ENCODE measurements at places on chromosomes 7 and 10.

DNA sequence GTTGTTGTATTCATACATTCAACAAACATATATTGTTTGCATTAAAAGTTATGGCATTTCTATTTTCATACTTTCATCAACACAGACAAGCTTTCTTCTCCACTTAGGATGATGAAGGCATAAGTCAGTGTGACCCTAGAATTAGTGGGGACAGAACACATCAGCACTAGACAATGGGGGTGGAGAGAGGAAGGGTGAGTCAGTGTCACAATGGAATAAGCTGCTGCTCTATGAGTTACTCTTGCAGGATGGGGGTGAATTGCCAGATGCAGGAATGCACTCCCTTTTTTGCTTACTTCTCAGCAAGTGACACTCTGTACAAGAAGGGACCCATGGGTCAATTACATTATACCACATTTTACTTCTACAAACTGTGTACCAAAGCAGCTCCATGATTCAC lies 74.0 kb downstream of the DGKI start:
- no peak for DNase-seq

DNA sequence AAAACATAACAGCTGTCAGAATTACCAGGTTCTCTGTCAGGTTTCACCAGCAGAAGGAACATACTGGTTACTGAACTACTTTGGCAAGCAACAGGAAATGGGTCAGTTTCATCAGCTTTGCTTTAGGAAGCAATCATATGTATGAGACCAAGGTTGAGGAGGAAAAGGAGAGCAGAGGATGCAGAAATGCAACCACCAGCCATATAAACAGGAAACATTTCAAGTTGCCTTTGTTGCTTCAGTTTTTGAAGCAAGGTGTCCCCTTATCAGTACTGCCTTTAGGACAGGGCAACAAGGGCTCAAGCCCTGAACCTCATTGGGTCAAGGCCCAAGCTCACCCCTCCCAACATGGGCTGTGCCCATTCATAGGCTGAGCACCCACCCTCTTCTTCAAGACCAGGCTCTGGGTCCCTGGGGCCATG lies 10.2 kb downstream of the HIPK2 start:
- DNase-seq = no peak

- no peak for DNase-seq
These were observed 83.2 kb downstream of the CPED1 start for GRCh38 chr7:121071662-121072061.

DNA sequence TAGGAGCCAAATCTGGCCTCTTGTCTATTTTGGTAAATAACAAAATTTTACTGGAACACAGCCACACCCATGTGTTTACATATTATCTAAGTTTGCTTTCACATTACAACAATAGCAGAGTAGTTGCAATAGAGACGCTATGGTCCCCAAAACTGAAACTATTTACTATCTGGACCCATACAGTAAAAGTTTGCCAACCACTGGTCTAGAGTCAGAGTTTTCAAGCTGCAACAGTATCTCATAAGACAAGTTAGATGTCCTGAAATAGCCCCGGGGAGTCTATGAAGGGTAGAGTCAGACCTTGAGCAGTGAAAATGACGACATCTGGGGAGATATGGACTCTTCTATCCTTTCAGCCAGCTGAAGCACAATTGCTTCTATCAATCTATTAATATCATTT lies 74.2 kb downstream of the CTNNA3 start:
- DNase-seq = no peak

DNA sequence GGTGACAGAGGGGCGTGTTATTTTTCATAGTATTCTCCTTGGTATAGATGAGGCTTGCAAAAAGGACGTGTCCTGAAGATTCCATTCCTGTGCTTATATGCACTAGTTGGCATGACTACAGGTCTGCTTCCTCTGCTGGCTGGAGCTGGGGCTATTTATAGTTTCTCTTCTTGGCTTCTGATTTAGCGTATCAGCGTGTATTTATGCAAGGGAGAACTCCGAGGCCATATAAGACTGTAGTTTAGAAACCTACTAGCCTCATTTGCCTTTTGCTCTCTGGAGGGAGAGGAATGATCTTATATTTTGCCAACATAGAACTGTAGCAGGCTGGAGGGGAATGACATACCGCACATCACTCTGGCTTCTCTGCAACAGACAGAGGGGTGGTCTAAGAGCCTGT lies 39.7 kb downstream of the CACNB2 start:
- no peak for DNase-seq

GRCh38 chr7:77393261-77393660 lies 22.9 kb downstream of the GSAP start:
- no peak for DNase-seq

GRCh38 chr7:9796241-9796640 lies 1177.4 kb upstream of the PHF14 start:
- DNase-seq = no peak

GRCh38 chr7:2928613-2929311 lies 84.7 kb upstream of the GNA12 start:
- DNase-seq = peak; percentile 17

- DNase-seq = no peak
These were observed 1.3 kb upstream of the COMMD3 start for GRCh38 chr10:22314852-22315251.

GRCh38 chr10:43054593-43054992 lies 22.3 kb upstream of the RET start:
- no peak for DNase-seq

GRCh38 chr7:43758822-43759683 lies 573 bp downstream of the BLVRA start:
- peak; percentile 21 for DNase-seq

GRCh38 chr7:103972779-103973434 lies 16.6 kb downstream of the RELN start:
- no peak for DNase-seq

GRCh38 chr7:66634816-66635215 lies 6.1 kb downstream of the KCTD7 start:
- DNase-seq = no peak

GRCh38 chr10:107865691-107866090 lies 701.2 kb upstream of the SORCS1 start:
- no peak for DNase-seq

- DNase-seq = peak; percentile 97
These were observed 31.8 kb upstream of the SHH start for GRCh38 chr7:155844019-155844453.

- no peak for DNase-seq
These were observed 676 bp upstream of the HTR7 start for GRCh38 chr10:90858461-90858968.

GRCh38 chr7:95905167-95905566 lies 132.8 kb downstream of the DYNC1I1 start:
- DNase-seq = no peak

DNA sequence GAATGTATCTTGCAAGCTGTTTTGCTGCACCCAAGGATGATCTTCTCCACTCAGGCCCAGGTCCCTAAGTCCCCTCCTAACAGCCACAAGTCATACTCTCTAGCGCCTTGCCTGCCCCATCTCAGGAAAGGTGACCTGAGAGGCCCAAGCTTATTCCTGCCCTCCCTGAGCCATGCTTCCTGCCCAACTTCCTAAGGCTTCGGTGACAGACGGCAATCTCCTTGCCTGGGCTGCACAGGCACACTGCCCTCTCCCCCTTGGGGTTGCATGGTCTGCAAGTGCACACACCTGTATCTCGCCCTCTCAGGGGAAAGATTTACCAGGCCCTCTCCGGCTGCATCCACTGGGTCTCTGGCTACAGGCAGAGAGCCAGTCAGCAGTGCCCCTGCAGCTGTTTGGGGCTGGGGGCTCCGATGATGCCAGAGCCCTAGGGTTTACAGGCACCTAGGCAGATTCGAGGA lies 771 bp upstream of the ADIRF start:
- no peak for DNase-seq

DNA sequence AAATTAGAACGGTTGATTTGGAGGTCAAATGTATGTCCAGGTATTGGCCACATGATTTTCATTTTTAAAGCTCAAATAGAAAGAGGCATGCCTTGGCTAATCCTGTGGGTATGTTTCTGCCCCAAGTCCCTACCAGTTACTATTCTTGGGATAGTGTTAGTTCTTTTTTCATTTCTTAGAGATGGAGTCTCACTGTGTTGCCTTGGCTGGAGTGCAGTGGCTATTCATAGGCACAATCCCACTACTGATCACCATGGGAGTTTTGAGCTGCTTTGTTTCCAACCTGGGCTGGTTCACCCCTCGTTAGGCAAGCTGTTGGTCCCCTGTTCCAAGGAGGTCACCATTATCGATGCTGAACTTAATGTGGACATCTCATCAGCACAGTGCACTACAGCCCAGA lies 46.3 kb downstream of the NRP1 start:
- DNase-seq = no peak

DNA sequence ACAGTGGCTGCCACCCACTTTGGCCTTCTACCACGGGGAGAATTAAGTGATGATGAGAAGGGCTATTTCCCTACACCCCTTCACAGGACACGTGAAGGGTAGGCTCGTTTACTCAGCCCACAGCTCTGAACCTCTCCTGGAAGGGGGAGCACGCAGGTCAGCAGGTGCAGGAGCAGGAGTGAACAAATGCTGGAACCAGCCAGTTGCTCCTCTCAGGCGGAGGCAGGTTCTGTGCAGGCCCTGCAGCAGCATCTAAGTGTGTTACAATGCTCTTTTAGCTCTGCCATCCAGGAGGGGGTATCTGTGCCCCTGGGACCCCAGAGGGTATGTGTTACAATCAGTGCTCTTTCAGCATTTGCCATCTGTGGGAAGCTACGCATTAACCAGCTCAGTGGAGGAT lies 61.2 kb downstream of the AHR start:
- no peak for DNase-seq

DNA sequence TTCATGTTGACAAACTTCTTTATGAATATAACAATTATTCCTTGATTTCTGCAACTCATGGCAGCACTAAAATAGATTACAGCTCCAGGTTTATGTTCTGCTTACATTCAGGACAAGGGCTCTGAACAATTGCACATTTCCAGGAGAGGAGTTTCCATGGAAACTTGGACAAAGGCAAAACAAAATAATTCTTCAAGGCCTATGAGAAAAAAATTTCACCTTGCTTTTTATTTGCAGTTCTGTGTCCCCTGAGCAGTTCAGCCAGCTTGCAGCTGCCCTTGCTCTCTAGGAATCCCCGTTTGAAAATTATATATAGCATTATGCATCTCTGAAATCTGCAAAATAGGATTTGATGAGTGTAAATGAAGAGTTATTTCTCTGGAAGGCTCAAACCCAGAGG lies 71.7 kb downstream of the ARL4A start:
- DNase-seq = peak; percentile 10

GRCh38 chr7:35727571-35727970 lies 32.6 kb upstream of the HERPUD2 start:
- DNase-seq = no peak

GRCh38 chr10:29948881-29949355 lies 110.5 kb downstream of the JCAD start:
- DNase-seq = no peak

- no peak for DNase-seq
These were observed 92.6 kb downstream of the CHST15 start for GRCh38 chr10:124000792-124001201.

- DNase-seq = no peak
These were observed 110.8 kb downstream of the MYL10 start for GRCh38 chr7:101518336-101518735.

DNA sequence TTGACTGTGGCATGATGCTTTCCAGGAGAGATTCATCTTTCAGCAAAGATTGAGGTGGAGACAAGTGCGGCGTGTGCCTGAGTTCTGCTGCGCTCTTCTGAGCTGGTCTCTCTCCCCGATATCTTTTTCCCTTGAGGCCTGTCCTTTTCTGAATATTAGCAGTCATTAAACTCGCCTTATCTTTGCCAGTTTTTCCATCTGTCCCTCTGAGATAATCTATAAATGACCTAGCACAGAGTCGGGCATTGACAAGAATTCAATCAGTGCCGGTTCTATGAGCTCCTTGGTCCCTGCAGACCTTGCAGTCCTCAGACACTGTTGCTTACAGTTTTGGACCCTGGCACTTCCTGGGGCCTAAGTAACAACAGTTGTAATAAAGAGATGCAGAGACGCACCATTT lies 89.7 kb upstream of the IKZF1 start:
- DNase-seq = no peak

DNA sequence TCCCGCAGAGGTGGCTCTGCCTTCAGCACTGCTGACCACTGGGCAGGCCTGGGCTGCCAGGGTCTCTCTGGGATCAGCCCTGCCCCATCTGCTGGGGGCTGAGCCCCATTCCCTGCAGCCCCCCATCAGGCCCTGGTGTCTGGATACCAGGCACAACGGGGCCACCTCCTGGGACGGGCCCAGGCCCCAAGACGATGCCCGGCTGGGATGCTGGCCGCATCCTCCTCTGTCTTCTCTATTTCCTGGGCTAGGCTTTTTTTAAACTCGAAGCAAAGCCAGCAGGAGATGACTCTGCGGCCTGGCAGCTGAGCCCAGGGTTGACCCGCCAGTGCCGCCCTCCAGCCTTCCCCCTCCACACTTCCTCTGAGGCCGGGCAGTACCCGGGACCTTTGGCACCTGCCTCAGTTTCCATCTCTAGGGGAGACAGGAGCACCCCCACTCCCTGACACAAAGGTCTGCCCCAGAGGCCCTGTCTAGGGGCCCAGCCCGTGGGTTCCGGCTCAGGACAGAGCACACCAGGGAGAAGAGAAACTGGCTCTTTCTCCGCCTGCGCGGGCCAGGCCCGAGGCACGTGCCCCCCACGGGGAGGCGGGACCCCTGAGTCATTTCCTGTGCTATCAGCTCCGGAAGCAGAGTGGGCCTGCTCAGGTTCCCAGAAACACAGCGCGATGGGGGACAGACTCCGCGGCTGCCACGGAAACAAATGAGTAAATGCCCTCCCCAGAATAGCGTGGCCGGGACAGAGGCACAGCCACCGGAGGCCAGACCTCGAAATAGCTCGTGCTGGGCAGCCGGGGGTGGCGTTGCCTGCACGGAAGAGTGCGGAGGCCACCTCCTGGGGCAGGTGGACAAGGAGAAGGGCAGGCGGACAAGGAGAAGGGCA lies 84.6 kb upstream of the PDGFA start:
- DNase-seq = peak; percentile 29

- peak; percentile 56 for DNase-seq
These were observed 95.3 kb upstream of the RET start for GRCh38 chr10:42981358-42982236.

DNA sequence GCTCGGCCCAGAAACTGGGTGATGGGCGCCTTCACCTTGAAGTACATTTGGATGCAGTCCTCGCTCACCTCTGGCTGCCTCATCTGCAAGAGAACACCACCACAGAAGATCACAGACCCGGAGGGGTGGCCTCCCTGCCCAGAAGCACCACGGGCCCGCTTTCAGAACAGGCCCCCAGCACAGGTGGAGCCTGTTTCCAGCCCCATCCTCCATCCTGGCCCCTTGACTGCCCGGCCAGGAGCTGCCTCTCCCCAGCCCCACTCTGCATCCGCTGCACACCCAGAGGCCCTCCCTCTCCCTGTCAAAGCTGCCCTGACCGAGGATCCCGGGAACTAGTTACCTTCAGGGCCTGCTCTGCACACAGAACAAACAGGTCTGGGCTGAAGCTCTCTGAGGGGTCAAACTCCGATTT lies 724 bp downstream of the CFAP46 start:
- DNase-seq = no peak

DNA sequence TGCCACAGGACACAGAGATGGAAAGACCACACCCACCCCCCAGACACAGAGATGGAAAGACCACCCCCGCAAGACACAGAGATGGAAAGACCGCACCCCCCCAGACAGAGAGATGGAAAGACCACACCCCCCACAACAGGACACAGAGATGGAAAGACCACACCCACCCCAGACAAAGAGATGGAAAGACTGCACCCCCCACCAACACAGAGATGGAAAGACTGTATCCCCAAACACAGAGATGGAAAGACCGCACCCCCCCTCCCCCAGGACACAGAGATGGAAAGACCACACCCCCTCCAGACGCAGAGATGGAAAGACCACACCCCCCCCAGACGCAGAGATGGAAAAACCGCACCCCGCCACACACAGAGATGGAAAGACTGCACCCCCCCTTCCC lies 8.0 kb downstream of the ZNF511 start:
- no peak for DNase-seq

Data from small intestine (tissue), 16 donors.